IMR-90 (cell line): ENCODE measurements at places on chromosomes 7 and 10. TPM values are rescaled to one million over a fixed set of nuclear protein-coding genes. Genes with fewer than 3 reads are reported as not detected.

GRCh38 chr7:142463401-142463850, 205.6 kb upstream of the PRSS58 start:
- DNase-seq, result no peak

The LIPJ gene
- total RNA-seq, result not detected in 2 replicates

DNA sequence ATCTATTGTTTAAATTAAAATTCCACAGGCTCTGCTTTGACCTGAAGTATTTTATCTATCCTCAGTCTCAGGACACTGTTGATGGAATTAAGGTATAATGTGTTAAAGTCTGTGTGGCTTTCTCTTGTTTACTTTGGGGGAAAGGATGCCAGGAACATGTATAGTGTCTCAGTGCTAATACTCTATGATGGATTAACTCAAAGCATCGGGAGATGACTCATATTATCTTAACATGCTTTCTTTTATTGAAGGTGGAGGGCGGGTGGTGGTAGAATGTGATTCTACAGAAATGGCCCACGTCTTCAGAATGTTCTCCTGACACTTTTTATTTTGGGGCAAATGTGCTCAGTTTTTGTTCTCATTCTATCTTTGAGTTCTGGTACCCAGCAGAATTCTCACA, 189.0 kb downstream of the ANKRD30A start:
- DNase-seq, result no peak

- no peak for DNase-seq
Observed at GRCh38 chr7:142796501-142797390, 26.0 kb downstream of the PRSS2 start.

GRCh38 chr10:70634011-70634410, 31.5 kb upstream of the PRF1 start:
- no peak for DNase-seq
